ENCODE measurements at places on chromosomes 2 and 18.

DNA sequence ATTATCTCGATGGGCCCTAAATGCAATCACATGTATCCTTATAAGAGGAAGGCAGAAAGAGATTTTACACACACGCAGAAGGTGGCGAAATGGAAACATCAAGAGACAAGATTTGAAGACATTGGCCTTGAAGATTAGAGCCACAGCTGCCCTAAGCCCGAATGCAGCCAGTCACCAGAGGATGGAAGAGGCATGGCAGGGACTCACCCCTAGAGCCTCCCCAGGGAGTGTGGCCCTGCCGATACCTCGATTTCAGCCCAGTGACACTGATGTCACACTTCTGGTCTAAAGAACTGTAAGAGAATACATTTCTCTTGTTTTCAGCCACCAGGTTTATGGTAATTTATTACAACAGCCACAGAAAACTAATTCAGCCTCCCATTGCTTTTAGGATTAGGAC, 17.4 kb downstream of the TTC39C start:
- DNase-seq: no peak

DNA sequence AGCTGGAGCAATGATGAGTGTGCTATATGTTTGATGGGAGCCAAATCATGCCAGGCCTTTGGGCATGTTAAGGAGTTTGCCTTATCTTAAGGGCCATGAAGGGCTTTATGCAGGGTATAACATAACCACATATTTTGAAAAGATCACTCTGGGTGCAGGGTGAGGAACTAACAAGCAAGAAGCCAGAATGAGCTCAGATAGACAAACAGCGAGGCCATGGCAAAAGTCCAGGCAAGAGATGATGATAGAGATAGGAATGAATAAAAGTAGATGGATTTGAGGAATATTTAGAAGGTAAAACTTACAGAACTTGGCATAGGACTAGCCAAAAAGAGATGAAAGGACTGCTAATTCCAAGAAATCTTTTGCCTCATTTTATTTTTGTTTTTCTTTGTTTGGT, 6.7 kb downstream of the GALNT3 start:
- DNase-seq: no peak

GRCh38 chr2:214465363-214466146, 54.7 kb downstream of the VWC2L start:
- no peak for DNase-seq

- no peak for DNase-seq
These were observed 92.7 kb upstream of the CD302 start for GRCh38 chr2:159890551-159891266.

- DNase-seq: no peak
These were observed 399.0 kb upstream of the SLC39A10 start for GRCh38 chr2:195257979-195258378.

Measured in GM13976 (cell line).